ENCODE measurements at places on chromosomes 5 and 9.

DNA sequence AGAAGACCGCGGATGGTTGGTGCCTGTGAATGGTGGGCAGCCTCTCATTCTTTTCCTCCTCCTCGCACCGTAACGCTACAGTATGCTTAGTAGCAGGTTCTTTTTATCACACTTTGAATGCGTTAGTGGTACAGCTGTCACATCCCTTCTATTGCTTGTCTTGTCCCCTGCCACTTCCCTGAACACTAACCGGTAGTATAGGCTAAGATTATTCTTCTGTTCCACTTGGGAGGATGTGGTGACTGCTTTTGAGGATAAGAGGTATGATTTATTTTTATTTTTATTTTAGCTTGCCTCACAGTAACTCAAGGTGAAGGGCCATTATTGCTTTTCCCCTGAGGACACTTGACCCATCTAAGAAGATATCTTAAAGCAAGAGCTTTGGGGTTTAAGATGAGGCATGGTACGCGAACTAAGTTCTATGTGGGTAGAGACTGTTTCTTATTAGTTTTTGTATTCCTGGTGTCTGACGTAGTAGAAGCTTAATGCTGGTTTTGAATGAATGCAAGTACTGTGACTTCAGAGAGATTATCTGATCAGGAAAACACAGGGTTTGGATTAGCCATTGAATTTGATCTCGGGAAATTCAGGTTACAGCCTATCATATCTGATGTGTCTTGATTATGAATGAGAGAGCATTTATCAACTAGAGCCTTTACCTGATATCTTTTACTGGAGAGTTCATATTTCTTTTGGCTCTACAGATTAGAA lies 951 bp downstream of the UNC13B start:
- peak; percentile 1 for DNase-seq

DNA sequence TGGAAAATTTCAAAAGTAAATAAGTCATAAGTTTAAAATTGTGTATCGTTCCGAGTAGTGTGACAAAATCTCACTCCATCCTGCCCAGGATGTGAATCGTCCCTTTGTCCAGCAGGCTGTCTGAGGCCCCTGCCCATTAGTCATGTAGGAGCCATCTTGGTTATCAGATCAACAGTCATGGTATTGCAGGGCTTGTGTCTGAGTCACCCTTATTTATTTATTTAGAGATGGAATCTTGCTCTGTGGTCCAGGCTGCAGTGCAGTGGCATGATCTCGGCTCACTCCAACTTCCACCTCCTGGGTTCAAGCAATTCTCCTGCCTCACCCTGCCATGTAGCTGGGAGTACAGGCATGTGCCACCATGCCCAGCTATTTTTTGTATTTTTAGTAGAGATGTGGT lies 30.2 kb downstream of the ITGA2 start:
- no peak for DNase-seq

DNA sequence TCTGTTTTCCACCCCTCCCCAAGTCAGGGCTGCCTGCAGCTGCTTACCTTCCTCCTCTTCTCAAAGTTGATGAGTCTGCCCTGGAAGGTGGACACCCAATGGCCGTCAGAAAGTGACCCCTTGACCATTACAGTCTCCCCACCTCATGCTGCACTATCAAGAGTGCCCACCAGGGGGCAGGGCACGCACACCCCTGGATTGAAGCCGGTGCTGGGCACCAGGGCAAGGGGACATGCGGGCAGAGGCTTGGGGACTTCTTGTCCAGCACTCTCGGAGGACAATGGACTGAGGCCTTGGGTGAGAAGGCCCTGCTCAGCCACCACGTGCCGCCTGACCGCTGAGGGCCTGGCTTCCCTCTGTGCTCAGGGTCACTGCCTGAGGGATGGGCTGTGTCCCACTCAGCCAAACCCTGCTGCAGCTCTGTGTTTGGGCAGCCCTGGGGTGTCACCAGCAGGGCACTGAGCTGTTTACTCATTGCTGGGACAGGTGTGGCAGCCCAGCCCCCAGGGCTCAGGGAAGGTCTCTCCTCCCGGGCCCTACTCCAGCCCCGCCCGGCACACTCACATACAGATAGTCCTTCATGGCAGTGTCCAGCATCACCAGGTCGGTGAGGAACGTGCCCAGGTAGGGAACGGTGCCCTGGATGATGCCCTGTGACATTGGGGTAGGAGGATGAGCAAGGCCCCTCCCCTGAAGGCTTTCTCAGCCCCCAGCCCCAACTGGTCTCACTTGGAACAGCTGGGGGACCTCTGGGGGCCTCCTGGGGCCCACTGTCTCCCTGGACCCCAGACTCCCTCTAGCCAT lies 17.7 kb downstream of the RALGDS start:
- DNase-seq, result peak; percentile 56

DNA sequence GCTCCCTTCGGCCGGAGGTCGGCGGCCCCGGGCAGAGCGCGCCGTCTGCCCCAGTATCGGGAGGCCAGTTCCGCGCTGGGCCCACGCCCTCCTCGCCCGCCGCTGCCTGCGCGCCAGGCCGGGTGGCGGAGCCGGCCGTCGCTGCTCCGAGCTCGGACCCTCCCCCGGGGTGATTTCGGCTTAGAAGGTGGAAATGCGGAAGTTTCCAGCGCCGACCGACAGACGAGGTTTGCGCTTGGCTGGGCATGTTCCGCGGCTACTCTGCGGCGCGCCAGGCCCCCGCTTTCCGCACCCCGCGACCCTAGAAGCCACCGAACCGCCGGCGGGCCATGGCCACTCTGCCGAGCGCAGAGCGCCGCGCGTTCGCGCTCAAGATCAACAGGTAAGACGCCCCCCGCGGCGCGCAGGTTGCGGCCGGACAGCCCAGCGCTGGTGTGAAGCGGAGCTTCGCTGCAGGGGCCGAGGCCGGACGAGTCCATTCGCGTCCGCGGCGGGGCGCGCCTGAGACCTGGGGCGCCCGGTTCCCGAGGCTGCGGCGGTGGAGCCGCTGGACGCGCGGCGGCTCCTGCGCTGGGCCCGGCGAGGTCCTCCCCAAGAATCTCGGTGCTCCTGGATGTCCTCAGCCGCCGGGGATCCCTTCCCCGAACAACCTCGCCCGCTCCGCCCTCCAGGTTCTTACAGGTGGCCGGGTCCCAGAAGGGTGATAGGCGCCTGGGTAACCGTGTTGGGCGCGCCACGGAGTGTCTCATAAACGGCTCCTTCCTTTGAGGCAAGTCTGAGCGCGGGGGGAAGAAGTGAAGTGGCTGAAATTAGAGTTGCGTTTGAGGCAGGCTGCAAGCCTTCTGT lies at the start of gene DOCK8:
DOCK8 (plus strand) TSS at position 218 of the 846 bp plus-strand sequence; CDS start at position 330, 112 bp downstream.
- DNase-seq, result peak; percentile 34

GRCh38 chr5:66639037-66639436 lies 42.8 kb downstream of the MAST4 start:
- no peak for DNase-seq

GRCh38 chr5:50791813-50792212 lies 125.4 kb downstream of the PARP8 start:
- DNase-seq, result no peak

DNA sequence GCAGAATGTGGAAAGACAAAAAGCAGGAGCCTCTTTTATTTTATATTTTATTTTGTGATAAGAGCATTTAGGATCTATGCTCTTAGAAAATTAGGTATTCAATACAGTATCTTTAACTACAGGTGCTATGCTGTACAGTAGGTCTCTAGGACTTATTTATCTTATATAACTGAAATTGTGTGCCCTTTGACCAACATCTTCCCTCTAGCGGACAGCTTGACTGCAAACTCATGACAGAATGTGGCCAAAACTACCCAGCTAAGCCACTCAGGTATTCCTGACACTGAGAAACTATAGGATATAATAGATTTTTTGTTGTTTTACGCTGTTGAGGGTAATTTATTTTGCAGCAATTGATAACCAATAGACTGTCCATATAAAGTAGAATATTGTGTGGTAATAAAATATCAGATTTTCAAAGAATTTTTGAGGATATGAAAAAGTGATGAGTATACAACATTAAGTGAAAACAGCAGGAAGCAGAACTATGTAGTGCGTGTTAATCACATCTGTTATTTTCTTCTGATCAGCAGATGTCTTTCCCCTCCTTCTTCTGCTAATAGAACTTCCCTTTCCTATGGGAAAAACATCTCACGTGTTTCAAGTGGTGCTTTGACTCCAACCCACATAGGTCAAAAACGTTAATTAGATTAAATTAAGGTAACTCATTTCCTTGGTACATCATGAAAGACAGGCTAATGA lies 69.9 kb upstream of the SELENOP start:
- no peak for DNase-seq

DNA sequence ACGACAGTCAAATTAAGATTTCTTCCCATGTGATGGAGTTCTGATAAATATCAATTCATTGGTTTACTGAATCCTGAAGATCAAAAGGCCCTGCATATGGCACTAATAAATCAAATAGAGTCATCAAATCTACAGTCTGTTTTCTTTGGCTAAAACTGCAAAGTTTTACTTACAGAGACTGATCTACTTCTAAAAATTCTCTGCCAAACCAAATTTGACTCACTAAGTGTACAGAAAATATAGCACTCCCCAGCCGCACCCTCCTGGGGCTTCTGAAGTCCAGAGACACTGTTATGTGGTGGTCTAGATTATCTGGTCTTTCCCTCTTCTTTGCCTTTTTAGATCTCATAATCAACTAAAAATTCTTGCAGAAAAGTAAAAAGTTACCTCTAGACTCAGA lies 237.7 kb downstream of the MLLT3 start:
- DNase-seq, result no peak

DNA sequence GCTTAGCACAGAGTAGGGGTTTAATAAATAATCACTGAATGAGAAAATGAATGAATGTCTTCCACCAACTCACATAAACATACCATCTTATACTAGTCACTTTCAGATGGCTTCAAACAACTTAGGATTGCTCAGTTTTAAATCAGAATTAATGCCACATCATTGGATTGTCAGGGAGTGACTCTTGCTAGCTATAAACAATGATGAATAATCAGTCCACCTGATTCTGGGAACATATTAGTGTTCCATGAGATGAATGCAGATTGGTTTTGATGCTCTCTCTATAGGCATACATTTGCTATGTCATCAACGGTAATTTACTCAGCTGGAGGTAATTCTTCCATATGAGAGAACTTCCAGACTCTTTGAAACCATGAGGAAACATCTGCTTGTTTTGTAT lies 97.4 kb downstream of the CDH9 start:
- DNase-seq, result no peak

- DNase-seq, result no peak
Measured at GRCh38 chr9:109557481-109557880, 59.4 kb upstream of the PTPN3 start.

DNA sequence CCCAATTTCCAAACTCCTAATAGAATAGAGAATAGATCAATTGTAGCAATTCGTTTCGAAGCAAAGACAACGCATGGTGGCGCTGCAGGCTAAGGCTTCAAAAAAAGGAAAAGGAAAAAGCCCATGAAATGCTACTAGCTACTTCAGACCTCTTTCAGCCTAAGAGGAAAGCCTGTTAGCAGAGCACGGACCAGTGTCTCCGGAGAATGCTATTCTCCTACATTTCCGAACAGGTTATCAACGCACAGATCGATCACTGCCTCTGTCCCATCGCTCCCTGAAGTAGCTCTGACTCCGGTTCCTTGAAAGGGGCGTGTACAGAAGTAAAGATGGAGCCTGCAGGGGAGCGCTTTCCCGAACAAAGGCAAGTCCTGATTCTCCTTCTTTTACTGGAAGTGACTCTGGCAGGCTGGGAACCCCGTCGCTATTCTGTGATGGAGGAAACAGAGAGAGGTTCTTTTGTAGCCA lies at the start of gene PCDHB15:
PCDHB15 (plus strand) TSS at position 146 of the 468 bp plus-strand sequence; CDS start at position 330, 184 bp downstream.
- DNase-seq, result no peak

Measured in CD4-positive, CD25-positive, alpha-beta regulatory T cell (primary cell).